Amygdala (tissue), 56 donors: ENCODE measurements at places on chromosomes 3 and 15.
A peak's percentile ranks its signal among the peaks of the same experiment; 100 is the strongest.

GRCh38 chr3:16319307-16319706 lies 54.3 kb downstream of the OXNAD1 start:
- no peak for DNase-seq

GRCh38 chr3:155428563-155428962 lies 135.1 kb upstream of the STRIT1 start:
- no peak for DNase-seq

GRCh38 chr3:38029400-38030125 lies at the start of gene PLCD1:
TSS of gene PLCD1 (minus strand) at chr3:38029642. CDS start at chr3:38029539, 103 bp downstream.
- DNase-seq, result peak; percentile 50

GRCh38 chr3:128506754-128507153 lies 13.8 kb upstream of the GATA2 start:
- DNase-seq, result no peak

- DNase-seq, result no peak
These were observed 137.4 kb upstream of the POU1F1 start for GRCh38 chr3:87413814-87414213.

GRCh38 chr3:49869525-49870126 lies at the start of gene CAMKV:
TSS of gene CAMKV (minus strand) at chr3:49869906. CDS start at chr3:49862388, 7,518 bp downstream.
- DNase-seq, result peak; percentile 17

GRCh38 chr15:35697549-35698299 lies 151.8 kb upstream of the DPH6 start:
- DNase-seq, result no peak
